ENCODE measurements at places on chromosomes 6 and 20.

- no peak overlapping the region for H3K4me3 ChIP-seq
- no peaks in the 10 kb centered on the region for H3K36me3 ChIP-seq
- DNase-seq: no peak
These were observed 150.9 kb upstream of the STMND1 start for GRCh38 chr6:16950825-16951495.

GRCh38 chr20:43096931-43097260 lies 92.8 kb downstream of the PTPRT start:
- no peak overlapping the region for H3K4me3 ChIP-seq
- no peak overlapping the region for H3K27ac ChIP-seq

GRCh38 chr6:24494821-24495795 lies at the start of gene ALDH5A1:
ALDH5A1 (plus strand) TSS chr6:24494969; CDS start chr6:24494997, 28 bp downstream.
- DNase-seq: peak; percentile 76
- peaks cover 5% of the 10 kb centered on the region for H3K36me3 ChIP-seq
- H3K27ac ChIP-seq: peak within 1 kb of the TSS; percentile 91
- H3K4me1 ChIP-seq: peaks cover 29% of the 10 kb centered on the region

GRCh38 chr20:51221791-51222408 lies 199.0 kb upstream of the KCNG1 start:
- no peaks in the 10 kb centered on the region for H3K36me3 ChIP-seq
- DNase-seq: no peak
- no peak overlapping the region for H3K4me3 ChIP-seq
- H3K4me1 ChIP-seq: no peaks in the 10 kb centered on the region
- H3K27ac ChIP-seq: no peak overlapping the region

DNA sequence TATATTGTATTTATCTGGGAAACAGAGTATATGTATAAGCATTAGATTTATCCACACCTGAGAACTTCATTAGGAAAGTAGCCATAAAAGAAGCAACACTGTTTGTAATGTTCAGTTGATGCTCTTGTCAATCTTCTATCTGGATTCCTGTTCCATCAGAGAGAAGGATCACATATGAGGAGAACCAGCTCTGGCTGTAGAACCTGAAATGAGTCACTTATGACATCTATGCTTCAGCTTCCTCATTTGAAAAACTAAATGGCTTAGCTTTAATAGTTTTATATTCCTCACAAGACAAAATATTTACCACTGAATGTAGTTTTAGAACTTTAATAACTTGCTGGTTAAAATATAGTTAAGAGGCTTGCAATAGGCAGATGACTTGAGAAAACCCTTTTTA lies 144.7 kb downstream of the TASP1 start:
- H3K4me3 ChIP-seq: no peak overlapping the region
- peaks cover 1% of the 10 kb centered on the region for H3K36me3 ChIP-seq
- peaks cover 19% of the 10 kb centered on the region for H3K4me1 ChIP-seq
- no peak overlapping the region for H3K27ac ChIP-seq

- peak; percentile 17 for DNase-seq
- H3K27me3 ChIP-seq: no peaks in the 10 kb centered on the region
- no peak overlapping the region for H3K4me3 ChIP-seq
- peak overlapping the region; percentile 33 for H3K27ac ChIP-seq
- H3K36me3 ChIP-seq: no peaks in the 10 kb centered on the region
These were observed 35.7 kb upstream of the ZMYND8 start for GRCh38 chr20:47392015-47392720.

DNA sequence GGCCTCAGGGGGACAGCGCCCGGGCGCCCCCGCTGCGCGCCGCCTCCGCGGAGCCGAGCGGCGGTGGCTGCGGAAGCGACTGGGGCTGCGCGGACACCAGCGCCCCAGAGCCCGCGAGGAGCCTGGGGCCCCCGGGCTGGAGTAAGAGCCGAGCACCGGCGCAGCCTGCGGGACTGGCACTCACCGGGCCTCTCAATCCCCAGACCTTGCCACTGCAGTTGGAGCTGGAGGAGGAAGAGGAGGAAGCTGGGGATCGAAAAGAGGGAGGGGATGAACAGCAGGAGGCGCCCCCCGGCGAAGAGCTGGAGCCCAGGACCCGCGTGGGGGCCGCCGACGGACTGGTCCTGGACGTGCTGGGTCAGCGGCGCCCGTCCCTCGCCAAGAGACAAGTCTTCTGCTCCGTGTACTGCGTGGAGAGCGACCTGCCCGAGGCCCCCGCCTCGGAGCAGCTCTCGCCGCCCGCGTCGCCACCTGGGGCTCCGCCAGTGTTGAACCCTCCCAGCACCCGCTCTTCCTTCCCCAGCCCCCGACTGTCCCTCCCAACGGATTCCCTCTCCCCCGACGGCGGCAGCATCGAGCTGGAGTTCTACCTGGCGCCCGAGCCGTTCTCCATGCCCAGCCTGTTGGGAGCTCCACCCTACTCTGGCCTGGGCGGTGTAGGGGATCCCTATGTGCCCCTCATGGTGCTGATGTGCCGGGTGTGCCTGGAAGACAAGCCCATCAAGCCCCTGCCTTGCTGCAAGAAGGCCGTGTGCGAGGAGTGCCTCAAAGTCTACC lies 590 bp downstream of the RNF217 start:
- peak; percentile 33 for DNase-seq
- H3K27ac ChIP-seq: peak overlapping the region; percentile 93
- peaks cover 66% of the 10 kb centered on the region for H3K4me1 ChIP-seq

- peak overlapping the region; percentile 59 for H3K27ac ChIP-seq
- H3K36me3 ChIP-seq: peaks cover 9% of the 10 kb centered on the region
- H3K27me3 ChIP-seq: no peaks in the 10 kb centered on the region
These were observed 102.0 kb downstream of the SMLR1 start for GRCh38 chr6:130929036-130929678.

DNA sequence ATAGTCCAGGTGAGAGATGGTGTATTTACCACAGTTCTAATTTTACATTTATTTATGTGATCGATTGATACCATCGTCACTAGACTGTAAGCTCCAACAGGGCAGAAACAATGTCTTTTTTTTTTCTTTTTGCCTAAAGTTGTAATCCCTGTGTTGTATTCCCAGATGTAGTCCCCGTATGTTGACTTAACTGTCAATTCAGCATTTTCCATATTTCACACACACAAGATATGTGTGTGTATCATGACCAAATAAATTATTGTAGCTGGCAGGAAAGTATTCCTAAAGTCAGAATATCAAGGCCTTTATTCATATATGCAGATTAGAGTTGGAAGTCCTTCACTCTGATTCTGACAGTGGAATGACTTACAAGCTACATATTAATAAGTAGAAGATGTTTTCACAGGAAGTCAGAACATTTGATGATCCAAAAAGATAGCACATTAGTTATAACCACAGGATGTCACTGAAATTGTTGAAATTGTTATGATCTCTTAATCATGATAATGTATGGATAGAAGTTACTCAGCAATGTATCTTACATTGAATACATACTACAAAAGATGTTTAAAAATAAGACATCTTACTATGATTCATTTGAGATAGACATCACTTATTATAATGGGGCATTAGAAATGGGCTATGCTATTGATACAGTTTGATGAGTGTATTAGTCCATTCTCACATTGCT lies 10.6 kb downstream of the RNF182 start:
- peaks cover 29% of the 10 kb centered on the region for H3K27me3 ChIP-seq
- H3K36me3 ChIP-seq: no peaks in the 10 kb centered on the region
- no peak for DNase-seq
- no peaks in the 10 kb centered on the region for H3K4me1 ChIP-seq

DNA sequence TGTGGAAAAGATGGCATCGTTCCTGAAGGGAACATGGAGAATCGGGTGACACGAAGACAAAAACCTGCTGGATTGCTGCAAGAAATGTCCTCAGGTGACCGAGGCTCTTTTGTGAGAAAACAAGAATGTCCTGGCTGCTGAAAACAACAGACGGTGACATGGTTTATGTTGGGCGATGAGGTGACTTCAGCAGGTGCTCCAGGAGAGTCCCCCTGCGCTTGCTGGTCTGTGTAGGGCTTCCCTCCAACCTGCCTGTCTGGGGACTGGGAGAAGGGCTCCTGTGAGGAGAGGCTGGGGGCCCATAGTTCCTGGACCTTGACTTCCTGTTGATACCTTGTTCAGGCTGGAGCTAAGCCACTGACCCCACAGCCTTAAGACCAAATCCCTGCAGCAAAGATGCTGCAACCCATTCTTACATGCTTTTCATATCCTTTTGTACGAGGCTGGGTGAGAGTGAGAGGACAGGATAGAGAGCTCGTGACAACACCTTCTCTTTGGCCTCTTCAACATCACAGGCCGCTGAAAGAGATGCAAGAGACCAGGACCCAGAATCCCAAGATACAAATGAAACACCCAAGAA lies 134.8 kb downstream of the CD83 start:
- no peak for DNase-seq
- no peaks in the 10 kb centered on the region for H3K36me3 ChIP-seq
- H3K27me3 ChIP-seq: no peaks in the 10 kb centered on the region
- H3K4me1 ChIP-seq: no peaks in the 10 kb centered on the region

GRCh38 chr6:1596088-1596852 lies 13.4 kb upstream of the FOXC1 start:
- H3K36me3 ChIP-seq: no peaks in the 10 kb centered on the region
- H3K4me3 ChIP-seq: peak overlapping the region; percentile 39
- H3K27me3 ChIP-seq: peaks cover 73% of the 10 kb centered on the region

DNA sequence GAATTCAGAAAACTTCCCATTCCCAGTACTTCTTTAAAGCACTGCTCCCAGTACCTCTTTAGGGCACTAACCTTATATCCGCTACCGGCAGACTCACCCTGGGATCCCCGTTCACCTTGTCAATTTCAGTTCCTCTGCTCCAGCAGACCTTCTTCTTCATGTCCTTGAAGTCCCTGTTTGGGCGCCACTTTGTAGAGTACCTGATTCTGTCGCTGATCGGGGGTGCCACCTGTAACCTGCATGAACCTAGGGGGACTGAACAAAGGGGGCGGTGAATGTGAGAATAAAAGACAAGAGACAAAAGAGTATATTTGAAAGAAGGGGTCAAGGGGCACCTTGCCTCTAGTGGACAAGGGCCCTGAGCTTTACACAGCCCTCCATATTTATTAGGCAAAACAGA lies 4.9 kb upstream of the GINS1 start:
- H3K4me1 ChIP-seq: peaks cover 7% of the 10 kb centered on the region
- H3K36me3 ChIP-seq: no peaks in the 10 kb centered on the region
- no peak for DNase-seq
- H3K27me3 ChIP-seq: no peaks in the 10 kb centered on the region
- H3K4me3 ChIP-seq: no peak overlapping the region
- no peak overlapping the region for H3K27ac ChIP-seq

DNA sequence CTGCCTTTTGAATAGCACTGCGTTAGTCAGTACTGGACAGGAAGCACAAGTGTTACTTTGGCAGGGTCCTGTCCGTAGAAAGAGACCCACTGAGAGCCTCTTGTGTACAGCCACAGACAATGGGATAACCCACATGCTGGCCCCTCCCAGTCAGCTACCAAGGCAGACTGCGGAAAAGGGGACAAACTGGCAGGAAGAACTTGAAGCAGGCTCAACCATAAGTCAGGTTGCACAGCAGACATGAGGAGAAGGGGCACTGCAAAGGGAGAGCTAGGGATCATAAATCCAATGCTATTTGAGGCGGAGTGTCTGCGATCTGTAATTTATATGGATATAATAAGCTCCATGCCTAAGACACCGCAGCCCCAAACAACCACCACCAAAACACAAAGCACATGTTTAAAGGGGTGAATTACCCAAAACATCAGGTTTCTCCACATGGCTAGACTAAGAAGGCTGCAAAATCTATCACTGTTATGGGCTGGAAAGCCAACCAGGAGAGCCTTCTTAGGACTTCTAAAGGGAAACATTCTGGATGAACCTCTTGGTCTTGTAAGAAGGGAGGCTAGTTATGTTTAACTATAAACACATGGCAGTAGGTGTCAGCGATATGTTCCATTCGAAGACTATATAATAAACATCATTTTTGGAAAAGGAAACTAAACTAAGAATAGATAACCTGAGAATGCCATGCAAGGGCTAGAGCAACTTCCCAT lies 141.7 kb downstream of the BACH2 start:
- H3K27me3 ChIP-seq: no peaks in the 10 kb centered on the region
- peaks cover 7% of the 10 kb centered on the region for H3K4me1 ChIP-seq
- H3K27ac ChIP-seq: no peak overlapping the region
- no peaks in the 10 kb centered on the region for H3K36me3 ChIP-seq
- no peak for DNase-seq

DNA sequence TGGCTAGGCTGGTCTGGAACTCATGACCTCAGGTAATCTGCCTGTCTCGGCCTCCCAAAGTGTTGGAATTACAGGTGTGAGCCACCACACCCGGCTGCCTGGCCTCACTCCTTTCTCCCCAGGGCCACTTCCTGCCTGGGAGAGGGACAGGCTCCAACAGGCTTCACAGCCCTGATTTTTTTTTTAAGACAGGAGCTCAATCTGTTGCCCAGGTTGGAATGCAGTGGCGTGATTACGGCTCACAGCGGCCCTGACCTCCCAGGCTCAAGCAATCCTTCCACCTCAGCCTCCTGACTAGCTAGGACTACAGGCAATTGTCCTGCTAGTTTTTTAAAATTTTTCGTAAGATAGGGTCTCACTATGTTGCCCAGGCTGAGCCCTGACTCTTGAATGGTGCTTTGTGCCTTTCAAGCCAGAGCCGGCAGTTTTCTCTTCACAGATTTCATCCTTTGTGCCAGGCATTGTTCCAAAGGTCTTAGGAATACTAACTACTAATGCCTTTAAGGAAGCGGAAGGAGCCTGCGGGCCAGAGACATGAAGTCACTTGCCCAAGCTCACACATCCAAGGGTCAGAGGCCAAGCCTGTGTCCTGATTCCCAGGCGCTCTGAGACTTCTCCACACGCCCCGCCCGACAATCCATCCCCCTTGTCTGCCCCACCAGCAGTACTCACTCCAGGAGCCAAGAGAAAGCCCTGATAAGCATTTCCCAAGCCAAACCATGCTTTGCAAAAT lies 19.2 kb downstream of the CAPN11 start:
- H3K27ac ChIP-seq: peak overlapping the region; percentile 80
- H3K27me3 ChIP-seq: no peaks in the 10 kb centered on the region
- no peaks in the 10 kb centered on the region for H3K36me3 ChIP-seq
- H3K4me3 ChIP-seq: no peak overlapping the region
- peaks cover 37% of the 10 kb centered on the region for H3K4me1 ChIP-seq
- DNase-seq: peak; percentile 78

- DNase-seq: no peak
- no peak overlapping the region for H3K27ac ChIP-seq
- H3K27me3 ChIP-seq: peaks cover 13% of the 10 kb centered on the region
- H3K36me3 ChIP-seq: no peaks in the 10 kb centered on the region
These were observed 54.2 kb downstream of the CNR1 start for GRCh38 chr6:88111991-88112390.

DNA sequence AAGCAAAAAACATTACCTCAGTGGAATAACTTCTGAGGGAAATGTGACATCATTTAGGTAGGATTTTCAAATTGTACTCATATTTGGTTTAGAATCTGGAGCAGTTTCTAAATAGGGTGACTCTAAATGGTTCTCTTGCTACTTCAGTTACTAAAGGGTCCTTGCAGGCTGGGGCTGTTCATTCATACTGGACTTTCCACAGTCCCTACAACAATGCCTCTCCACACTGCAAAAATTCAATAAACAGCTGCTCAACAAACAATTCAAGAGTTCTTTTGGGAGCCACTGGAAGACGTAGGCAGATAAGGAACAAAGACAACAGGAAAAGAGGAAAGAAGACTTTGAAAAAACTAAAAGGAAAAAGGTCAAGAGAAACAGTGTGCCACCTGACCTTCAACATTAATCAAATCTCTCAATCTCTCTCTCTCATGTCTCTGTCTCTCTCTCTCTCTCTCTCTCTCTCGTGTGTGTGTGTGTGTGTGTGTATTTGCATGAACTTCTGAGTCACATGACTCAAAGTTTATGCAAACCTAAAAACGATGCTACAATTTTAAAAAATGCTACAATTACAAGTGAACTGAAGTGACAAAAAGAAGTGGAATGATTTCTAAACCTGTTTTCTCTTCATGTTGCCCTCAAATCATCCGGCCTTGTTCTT lies 14.5 kb downstream of the NOL7 start:
- no peak overlapping the region for H3K27ac ChIP-seq
- DNase-seq: no peak
- H3K36me3 ChIP-seq: peaks cover 65% of the 10 kb centered on the region
